ENCODE measurements at places on chromosomes 1 and 21.

DNA sequence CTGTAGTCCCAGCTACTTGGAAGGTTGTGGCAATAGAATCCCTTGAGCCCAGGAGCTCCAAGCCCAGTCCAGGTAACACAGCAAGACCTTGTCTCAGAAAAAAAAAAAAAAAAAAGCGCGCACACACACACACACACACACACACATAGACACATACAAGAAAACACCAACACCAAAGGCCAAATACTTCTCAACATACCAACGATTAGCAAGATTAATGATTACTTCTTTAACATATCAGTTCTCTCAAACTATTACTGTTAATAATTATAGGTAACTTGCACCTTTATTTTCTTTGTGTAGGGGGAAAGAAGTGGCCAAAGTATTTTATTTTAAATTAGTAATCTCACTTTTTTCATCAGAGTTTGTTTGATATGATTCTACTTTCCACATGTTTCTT, 289.5 kb upstream of the ADGRL2 start:
- DNase-seq = no peak

- DNase-seq = peak; percentile 69
Measured at GRCh38 chr1:9874959-9875635, 35.0 kb downstream of the CTNNBIP1 start.

DNA sequence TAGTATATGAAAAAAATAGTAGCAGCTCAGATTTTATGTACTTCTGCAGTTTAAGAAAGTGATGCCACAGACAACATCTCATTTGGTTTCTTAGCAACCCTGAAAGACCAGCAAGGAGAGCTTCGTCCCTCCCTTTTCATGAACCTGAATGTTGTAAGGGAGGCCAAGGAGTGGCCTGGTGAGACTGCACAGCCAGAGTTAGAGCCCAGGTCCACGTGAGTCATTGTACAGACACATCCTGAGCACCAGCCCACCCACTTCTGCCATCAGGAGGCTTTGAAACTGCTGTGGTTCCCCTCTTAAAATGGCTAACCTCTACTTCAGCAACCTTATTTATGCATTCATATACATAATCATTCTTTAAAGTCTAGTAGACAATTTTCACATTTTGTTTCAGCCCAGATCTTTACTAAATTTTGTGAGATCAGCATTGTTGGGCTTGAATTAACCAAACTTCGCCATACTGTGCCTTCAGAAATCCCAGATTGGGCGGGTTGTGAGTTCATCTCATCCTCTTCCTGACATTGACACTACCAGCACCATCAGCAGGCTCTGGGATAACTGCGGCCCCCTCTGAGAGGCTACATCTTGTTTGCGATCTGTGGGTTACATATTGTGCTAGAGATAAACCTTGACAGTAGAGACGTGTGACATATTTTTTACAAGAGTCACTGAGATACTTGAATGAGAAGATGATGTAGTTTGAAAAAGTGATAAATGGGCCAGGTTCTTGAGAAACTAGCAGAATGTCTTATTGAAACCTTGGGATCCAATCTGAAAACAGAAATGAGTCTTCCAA, 106.7 kb downstream of the CAMTA1 start:
- no peak for DNase-seq

DNA sequence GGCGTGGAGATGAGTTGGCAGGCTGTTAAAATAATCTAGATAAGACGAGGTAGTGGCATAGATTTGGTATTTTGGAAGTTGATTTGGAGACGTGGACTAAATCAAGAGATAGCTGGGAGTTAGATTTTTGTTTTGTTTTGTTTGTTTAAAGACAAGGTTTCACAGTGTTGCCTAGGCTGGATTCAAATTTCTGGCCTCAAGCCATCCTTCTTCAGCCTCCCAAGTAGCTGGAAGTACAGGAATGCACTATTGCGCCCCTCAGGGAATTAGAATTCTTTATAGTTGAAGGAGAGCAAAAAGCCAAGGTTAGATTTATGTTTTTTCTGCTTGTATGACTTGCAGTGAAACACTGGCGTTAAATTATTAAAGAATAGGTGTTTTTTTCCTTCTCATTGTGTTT, 22.3 kb upstream of the SNRPE start:
- DNase-seq = no peak

GRCh38 chr1:233082778-233083550, 132.6 kb downstream of the NTPCR start:
- DNase-seq = no peak

GRCh38 chr1:19067182-19067911, 110.9 kb upstream of the IFFO2 start:
- DNase-seq = no peak

DNA sequence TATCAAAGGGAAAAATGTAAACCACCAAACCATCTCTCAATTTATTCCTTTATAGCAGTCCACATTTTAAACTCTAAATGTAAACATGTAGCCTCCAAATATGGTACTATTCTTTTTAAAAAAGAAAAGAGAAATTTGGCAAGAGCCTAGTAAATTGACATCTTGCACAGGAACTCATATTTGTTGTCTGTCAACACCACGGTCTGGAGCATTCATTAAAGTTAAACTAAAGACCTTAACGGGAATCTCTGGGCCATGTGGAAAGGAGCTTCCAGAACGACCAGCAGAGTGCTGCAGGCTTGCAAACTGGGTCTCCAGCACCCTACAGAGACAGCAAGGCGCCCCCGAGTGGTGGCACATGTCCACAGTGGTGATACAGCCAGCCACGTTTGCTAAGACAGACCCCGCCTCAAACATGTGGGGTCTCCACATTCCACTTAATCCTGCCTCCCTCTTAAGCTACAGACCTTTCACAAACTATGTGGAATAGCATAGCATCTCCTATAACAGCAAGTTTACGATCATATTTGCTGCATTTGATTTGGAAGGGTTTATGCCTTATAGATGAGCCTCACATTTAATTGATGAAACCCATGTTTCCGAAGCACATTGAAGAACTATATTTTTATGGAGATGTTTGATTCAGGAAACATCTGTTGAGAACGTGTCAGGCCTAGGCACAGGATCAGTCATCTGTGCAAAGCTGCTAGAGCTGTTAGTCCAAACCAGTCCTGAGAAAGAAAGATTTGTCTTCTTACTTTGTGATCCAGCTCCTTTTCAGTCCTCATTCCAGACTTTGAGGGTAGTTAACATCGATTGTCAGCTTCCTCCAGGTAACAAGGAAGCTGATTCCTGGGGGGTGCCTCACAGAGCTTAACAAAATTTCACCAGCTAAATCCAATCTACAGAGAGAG, 96.4 kb upstream of the BACE2 start:
- DNase-seq = no peak

Measured in NCI-H526 (cell line).